ENCODE measurements at places on chromosomes 3 and 15. TPM values are rescaled to one million over a fixed set of nuclear protein-coding genes. Genes with fewer than 3 reads are reported as not detected.

DNA sequence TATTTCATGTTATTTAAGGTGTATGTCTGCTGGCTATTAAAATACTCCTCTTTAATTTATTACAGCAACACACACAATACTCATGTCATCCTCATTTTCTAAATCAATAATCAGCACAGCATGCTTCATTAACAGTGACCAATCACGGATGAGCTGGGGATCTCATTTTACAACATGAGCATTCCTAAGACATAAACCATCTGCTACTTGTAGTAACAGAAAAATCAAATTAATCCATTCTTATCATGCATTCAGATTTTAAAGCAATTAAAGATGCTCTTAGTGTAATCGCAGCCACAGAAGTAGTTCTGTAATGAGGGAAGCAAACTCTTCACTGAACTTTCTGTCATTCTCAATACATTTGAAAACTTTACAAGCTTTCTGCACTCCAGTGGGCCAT is 191.1 kb downstream of the TBC1D5 start:
- no peak for DNase-seq

DNA sequence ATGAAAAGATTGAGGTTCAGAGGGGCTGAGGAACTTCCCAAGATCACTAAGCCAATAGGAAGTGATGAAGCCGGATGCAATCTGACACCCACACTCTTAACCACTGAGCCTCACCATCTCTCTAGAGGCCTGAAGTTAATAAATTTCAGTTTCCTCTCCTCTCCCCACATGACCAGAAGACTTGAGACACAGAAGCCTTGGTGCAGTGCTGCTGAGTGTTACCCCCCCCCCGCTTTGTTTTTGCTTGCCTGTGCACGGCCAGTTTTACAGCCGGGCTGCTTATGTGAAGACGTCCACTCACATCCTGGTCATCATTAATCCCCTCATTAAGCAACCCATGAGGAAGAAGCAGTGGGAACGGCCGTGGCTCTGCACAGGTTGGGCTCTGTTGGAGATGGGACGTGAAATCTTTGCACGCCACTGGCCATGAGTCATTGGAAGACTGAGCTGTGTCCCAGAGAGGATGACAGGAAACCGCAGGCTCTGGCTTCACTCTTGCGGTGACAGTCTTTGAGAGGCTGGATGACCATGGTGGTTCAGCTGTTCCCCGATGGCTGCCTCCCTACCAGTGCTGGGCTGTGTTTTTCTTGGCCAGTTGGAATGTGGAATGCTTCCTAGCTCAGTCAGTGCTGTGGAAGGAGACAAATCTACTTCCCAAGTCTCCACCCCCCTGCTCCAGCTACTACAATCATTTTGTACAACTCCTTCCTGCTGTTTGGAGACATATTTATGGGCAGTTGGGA is 232.6 kb upstream of the LRTM1 start:
- peak; percentile 14 for DNase-seq

NR1I2 gene
- not detected for polyA plus RNA-seq

- no peak for DNase-seq
These were observed 168.0 kb upstream of the FRMD4B start for GRCh38 chr3:69553888-69554287.

NDUFB4 gene
- polyA plus RNA-seq: 193 TPM

MANF gene
- 132 TPM for polyA plus RNA-seq

DNA sequence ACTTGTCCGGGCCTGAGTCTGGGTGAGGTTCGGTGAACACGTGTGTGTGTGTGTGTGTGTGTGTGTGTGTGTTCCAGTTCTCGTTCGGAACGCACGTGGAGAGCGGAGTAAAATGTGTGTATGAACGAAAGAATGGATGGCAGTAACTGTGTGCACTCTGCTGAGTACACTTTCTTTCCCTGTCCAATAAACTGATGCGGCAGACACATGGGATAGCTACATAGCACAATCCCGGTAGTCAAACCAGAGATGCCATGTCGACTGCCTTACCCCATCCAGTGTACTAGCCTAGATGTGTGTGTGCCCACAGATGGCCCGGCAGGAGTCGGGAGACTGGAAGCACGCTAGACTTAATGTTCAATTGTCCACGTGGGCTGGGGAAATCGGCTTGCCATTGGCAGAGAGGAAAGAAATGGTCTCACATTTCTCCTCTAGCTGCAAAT is 507 bp upstream of the GOLIM4 start:
- DNase-seq: peak; percentile 93

- DNase-seq: no peak
These were observed 4.8 kb upstream of the RTP3 start for GRCh38 chr3:46492890-46493547.

DNA sequence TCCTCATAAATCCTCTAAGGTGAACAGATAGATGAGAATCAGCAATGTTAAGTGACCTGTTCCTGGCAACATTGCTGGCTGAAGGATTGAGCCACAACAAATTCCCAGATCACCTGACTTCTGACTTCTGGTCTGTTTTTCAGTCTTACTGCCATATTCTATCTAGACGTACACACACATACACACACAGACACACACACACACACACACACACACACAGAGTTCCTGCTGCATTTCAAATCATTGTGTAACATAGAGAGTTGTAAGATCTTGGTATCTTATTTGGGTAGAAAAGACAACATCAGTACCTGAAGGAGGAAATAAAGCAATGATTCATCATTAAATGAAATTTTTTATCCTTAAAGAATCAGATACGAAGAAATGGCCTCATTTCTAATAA is 342.6 kb downstream of the MFSD1 start:
- DNase-seq: no peak

CD200R1 gene
- not detected for polyA plus RNA-seq

- no peak for DNase-seq
These were observed 746.3 kb downstream of the ROBO2 start for GRCh38 chr3:77786216-77786615.

GRCh38 chr15:29873947-29874411 is 51.7 kb upstream of the TJP1 start:
- no peak for DNase-seq

DNA sequence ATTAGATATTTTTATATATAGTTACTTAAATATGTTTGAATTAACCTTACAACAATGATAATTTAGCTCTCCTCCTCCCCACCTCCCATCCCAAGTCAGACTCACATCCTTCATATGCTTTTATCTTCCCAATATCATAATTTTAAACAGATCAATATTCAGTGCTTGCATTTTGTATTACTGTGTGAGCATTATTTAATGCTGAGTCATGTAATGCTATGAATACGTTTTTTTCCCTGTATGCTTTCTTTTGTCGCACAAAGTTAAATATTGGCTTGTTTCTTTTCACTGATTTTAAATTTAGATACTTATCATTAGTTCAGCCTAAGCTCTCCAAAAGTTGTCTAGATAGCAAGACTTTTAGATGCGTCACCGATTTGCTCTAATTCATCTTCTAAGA is 471.6 kb upstream of the SGO1 start:
- DNase-seq: no peak

DNA sequence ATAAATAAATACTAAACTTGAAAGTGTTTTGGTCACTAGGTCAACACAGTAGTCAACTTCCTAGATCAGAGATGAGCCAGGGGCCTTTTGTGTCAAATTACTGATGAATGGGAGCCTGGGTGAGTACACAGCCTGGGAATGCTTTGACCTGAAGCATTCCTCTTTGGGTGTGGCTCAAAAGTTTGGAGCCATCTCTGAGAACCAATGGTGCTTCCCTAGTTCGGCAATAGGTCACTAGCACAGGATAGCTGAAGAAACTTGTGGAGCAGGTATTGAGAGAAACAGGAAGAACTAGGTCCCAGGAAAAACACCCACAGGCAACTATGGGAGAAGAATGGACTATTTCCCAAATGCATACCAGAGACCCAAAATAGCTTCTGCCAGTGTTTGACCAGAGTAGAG is 56.6 kb upstream of the PLXND1 start:
- DNase-seq: peak; percentile 91

TMC3 gene
- polyA plus RNA-seq: not detected

DNA sequence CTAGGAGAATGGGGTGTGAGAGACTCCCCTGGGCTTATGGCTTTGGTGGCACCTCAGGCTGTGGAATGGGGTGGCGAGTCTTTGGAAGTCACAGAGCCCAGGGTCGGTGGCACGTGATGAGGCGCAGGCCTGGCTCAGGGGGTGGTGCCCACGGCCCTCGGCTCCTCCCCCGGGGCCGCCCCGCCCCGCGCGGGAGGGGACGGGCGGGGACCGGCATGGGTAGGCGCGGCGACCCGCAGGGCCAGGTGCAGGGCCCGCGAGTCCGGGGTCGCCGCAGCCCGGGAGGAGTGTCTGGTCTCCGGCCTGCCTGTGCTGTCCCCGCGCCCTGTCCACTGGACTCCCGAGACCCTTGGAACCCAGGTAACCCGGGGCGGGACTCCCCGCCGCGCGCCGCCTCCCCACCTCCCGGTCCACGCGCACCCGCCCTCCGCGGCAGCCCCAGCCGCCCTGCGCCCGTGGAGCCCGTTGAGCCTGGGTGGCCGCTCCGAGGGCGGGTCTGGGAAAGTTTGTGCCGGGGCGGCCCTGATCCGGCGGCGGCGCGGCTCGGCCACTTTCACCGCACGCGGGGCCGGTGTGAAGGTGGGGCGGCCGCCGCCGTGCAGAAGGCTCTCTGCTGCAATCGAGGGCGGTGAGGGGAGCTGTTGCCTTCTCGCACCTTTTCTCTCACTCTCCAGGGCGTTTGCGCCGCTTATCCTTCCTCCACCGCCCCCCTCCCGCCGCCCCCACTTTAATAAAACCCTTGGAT is at the start of gene PAQR5:
Gene PAQR5, plus strand, starts transcription at position 216 of the 745 bp plus-strand sequence. CDS start 61,169 bp downstream, outside the sequence.
- no peak for DNase-seq

GRCh38 chr3:69817988-69818387 is 78.7 kb downstream of the MITF start:
- DNase-seq: no peak

DNA sequence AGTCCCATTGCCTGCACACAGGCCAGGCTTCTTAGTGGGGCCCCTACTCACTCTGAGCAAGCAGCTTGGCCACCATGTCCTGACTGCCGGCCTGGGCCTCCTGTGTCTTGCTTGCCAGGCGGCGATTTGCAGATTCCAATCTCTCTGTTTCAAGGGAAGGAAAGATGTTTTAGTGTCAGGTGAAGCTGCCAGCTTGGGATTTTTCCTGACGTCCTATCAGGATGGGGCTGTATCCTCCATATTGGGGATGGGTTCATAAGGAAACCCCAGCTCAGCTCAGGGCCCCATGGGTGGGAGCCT is 8.5 kb downstream of the AMOTL2 start:
- DNase-seq: no peak

DNA sequence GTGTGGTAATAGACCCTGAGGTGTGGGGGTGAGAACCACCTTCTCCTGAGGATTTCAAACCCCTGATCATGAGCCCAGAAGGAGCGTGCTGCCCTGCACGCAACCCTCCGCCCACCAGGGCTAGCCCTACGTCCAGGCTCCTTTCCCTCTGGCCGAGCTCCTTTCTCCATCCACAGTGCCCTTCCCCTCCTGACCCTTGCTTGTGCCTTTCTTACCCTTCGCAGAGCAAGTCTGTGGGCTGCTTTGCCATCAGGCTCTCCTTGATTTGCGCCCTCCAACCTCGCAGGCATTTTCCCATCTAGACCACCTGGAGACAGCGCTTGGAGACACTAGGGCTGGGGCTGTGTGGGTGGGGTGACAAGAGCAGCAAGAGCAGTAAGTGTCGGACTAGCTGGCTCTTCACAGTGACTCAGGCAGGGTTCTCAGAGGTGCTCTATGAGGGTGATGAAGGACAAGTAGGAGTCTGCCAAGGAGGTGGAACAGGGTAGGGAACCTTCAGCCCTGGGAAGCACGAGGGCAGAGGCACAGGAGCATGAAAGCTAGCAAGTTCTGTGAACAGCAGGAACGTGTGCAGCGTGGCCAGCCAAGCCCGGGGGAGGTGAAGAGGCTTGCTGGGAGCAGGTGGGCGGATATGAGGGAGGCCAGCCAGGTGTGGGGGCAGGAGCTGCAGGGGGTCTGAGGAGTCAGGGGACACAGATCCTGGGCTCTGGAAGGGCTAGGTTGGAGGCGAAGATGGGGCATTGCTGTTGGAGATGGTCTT is 2.5 kb upstream of the SLC38A3 start:
- DNase-seq: no peak

- DNase-seq: no peak
These were observed 126.1 kb upstream of the ABHD17C start for GRCh38 chr15:80568876-80569605.

- peak; percentile 80 for DNase-seq
These were observed 15.6 kb downstream of the TEX264 start for GRCh38 chr3:51686512-51687215.

GRCh38 chr15:40714144-40714543 is 19.2 kb downstream of the RAD51 start:
- DNase-seq: no peak

DNA sequence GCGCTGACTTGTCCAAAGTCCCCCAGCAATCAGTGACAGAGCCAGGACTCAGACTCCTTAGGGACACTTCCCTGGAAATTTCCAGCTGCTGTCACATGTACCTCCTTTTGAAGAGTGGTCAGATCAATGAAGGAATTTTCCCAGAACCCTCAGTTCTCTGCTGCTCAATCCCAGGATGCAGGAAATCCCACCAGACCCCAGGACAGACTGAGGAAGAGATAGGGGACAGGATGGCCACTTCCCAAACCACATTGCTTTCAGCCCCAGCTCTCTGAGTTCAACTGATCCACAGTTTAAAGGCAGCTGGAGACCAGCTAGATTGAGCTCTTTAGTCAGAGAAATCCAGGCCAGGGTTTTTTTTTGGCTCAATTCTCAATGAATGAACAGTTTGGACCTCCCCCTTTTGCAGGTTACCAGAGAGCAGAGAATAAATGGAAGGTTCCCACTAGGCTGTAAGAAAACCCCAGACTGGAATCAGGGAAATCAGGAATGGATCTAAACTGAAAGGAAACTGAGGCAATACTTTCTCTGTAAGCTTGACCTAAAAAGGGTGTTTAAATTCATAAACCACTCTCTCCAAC is 1.5 kb downstream of the CYP1A1 start:
- peak; percentile 74 for DNase-seq

SYNPR gene
- not detected for polyA plus RNA-seq

XCR1 gene
- polyA plus RNA-seq: not detected

DUOX1 gene
- polyA plus RNA-seq: 10.5 TPM

DNA sequence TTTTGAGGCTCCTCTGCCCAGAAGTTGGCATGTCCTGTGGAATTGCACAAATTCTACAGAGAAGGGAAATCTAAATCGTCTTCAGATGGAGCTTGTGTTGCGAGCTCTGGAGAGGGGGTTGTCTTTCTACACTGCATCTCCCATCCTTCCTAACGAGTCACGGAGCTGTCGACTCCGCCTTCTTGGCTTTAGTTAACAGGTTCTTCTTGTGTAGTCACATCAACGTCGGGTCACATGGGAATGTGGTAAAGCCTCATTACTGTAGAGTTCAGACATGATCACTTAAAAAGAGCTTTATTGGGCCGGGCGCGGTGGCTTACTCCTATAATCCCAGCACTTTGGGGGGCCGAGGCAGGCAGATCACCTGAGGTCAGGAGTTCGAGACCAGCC is 60.0 kb downstream of the DNASE1L3 start:
- peak; percentile 32 for DNase-seq

DNA sequence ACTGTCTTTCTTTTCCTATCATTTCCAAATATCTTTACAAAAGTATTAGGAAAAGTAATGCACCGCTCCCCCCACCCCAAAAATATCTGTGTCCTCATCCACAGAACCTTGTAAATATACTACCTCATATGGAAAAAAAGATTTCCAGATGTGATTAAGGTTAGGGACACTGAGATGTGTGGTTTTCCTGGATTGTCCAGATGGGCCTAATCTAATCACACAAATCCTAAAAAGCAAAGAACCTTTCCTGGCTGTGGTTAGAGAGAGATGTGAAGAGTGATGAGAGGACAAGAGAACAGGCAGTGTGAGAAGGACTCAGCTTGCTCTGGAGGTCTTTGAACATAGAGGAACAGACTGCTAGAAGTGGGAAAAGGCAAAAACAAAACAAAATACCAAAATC is 77.7 kb downstream of the ROBO1 start:
- no peak for DNase-seq

Measured in mammary epithelial cell (primary cell).